ENCODE measurements at places on chromosomes 3 and 15. TPM values are rescaled to one million over a fixed set of nuclear protein-coding genes. Genes with fewer than 3 reads are reported as not detected.

DNA sequence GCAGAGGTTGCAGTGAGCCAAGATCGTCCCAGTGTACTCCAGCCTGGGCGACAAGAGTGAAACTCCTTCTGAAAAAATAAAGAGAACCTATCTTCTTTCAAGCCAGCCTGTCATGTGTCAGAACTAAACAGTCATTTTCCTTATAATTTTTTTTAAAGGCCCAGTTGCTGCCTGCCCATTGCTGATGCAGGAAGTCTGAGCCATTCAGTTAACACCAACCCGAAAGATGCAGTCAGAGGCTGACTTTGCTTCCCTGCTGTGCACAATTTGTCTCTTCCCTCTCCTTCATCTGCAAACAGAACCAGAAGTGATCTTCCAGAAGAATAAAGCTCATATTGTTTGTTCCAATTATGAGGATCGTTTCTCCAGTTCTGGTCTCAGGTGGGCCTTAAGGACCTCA, 220.6 kb downstream of the SLCO3A1 start:
- no peak overlapping the region for H3K27ac ChIP-seq
- no peaks in the 10 kb centered on the region for H3K27me3 ChIP-seq
- peaks cover 28% of the 10 kb centered on the region for H3K4me1 ChIP-seq
- H3K4me3 ChIP-seq: no peak overlapping the region

DNA sequence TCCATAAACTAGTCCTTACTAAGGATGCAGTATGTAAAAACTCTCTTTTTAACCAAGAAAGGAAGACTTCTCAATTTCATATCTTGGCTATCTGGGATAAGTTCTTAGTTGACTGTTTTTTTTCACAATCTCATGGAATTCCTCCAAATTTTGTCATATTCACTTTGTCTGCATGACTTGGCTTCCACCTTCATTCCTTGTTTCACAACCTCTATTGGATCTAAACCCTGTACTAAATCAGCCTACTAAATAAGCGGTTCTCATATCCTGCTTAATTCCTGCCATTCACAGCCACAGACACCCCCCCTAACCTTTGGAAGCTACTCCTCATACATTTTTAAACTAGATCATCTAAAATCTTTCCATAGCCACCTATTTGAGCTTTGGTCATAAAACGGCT, 370.6 kb upstream of the NAALADL2 start:
- H3K4me1 ChIP-seq: no peaks in the 10 kb centered on the region
- H3K27ac ChIP-seq: no peak overlapping the region
- H3K4me3 ChIP-seq: no peak overlapping the region
- DNase-seq: no peak

DNA sequence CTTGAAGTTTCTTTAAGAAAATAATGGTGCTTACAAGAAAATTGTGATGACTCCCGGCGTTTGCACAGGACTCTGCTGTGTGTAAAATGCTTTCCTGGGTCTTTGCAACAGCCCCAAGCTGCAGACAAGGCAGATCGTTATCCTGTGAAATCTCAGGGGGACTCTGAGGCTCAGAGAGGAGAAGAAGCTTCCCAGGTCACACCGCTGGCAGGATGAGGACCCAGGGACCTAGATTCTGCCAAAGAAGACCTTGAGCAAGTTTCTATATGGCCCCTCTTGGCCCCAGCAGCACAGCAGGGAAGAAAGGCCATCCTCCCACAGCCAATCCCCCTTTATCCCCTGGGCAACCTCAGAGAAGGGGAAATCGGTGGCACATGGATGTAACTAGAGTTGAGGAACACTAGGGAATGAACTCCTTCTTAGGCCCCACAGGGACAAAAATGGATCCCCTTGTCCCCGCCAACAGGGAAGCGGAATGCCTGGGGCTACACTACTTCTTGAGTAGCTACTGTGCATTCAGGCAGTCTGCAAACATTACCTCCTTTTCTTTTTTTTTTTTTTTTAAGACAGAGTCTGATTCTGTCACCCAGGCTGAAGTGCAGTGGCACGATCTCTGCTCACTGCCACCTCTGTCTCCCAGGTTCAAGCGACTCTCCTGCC, 72.8 kb downstream of the CPN2 start:
- no peaks in the 10 kb centered on the region for H3K36me3 ChIP-seq
- H3K4me3 ChIP-seq: no peak overlapping the region
- H3K4me1 ChIP-seq: no peaks in the 10 kb centered on the region
- peaks cover 5% of the 10 kb centered on the region for H3K27me3 ChIP-seq

THBS1 gene
- polyA plus RNA-seq: 117 TPM

DNA sequence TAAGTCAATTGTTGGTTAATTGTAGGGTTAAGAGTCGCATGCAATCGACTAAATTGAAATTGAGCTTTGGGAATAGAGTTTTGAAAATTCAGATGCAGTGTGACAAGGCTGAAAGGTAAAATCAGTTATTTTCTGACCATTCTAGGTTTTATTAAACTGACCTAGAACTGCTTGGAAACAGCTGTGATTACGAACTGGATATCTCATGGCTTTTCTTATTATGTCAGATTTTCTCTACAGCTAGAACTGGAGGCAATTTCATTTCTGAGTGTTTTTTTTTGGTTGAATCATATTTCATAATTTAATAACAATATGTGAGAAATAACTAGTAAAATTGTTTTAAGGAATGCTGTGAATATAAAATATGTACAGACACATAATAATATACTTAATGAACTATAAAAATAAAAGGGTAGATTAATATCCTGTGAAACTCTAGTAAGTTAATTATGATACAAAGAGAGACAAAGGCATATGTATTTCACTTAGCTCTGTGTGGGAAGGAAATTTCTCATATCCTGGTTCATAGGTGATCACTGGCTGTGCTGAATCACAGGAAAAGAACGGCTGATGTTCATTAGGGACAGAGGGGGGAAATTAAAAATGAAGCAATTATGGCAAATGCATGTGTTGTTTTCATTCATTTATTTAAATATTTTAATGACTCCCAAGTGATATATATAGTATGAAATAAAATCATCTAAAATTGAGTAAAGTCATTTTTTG, 403.2 kb downstream of the ZIC1 start:
- H3K36me3 ChIP-seq: no peaks in the 10 kb centered on the region
- H3K4me1 ChIP-seq: no peaks in the 10 kb centered on the region
- DNase-seq: no peak
- no peak overlapping the region for H3K27ac ChIP-seq

DNA sequence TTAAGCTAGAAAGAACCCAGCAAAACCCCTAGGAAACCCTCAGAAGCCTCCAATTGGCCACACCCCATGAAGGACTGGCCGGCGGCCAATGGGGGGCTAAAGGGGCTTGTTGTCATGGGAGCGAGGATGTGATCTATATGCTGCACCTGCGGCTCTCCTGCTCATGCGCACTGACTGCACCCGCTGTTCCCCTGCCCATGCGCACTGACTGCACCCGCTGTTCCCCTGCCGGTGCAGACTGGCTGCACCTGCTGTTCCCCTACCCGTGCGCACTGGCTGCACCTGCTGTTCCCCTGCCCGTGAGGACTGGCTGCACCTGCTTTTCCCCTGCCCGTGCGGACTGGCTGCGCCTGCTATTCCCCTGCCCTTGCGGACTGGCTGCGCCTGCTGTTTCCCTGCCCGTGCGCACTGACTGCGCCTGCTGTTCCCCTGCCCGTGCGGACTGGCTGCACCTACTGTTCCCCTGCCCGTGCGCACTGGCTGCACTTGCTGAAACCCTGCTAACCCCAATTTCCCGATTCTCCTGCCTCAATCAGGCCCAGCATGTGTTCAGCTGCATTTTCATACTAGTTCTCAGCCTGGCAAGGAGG, 16.8 kb upstream of the MCCC1 start:
- peaks cover 21% of the 10 kb centered on the region for H3K27me3 ChIP-seq
- H3K4me3 ChIP-seq: no peak overlapping the region
- H3K4me1 ChIP-seq: no peaks in the 10 kb centered on the region

GRCh38 chr3:14458434-14459275, 56.2 kb downstream of the SLC6A6 start:
- peaks cover 17% of the 10 kb centered on the region for H3K4me1 ChIP-seq
- peak overlapping the region; percentile 30 for H3K27ac ChIP-seq
- no peaks in the 10 kb centered on the region for H3K27me3 ChIP-seq
- no peak for DNase-seq
- no peak overlapping the region for H3K4me3 ChIP-seq

DNA sequence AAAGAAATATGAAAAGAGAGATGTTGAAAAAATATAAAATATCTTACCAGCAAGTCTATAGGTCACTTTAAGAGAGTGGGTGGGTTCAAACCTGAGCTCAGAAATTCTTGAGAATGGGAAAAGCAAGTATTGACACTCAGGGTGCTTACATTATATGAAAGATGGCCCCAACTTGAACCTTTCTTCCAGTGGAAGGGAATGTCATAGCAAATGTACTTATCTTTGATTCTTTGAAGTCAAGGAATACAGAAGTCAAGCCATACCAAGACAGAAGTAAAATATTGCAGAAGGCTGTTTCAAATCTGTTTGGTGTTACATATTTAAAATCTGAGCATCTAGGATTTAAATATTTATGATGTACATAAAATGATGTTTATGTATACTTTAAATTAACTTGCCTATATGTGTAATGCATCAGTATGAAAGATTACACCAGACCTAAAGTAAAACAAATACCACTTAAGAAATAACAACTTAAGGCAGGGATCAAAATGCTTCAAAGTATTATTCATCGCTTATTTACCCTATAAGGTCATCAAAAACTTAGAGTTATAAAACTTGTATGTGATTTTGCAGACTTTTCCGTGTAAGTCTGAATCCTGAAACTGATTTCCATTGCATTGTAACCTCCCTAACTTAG, 8.7 kb downstream of the MME start:
- H3K27me3 ChIP-seq: no peaks in the 10 kb centered on the region
- no peak overlapping the region for H3K4me3 ChIP-seq
- no peak overlapping the region for H3K27ac ChIP-seq
- no peak for DNase-seq
- no peaks in the 10 kb centered on the region for H3K4me1 ChIP-seq

DNA sequence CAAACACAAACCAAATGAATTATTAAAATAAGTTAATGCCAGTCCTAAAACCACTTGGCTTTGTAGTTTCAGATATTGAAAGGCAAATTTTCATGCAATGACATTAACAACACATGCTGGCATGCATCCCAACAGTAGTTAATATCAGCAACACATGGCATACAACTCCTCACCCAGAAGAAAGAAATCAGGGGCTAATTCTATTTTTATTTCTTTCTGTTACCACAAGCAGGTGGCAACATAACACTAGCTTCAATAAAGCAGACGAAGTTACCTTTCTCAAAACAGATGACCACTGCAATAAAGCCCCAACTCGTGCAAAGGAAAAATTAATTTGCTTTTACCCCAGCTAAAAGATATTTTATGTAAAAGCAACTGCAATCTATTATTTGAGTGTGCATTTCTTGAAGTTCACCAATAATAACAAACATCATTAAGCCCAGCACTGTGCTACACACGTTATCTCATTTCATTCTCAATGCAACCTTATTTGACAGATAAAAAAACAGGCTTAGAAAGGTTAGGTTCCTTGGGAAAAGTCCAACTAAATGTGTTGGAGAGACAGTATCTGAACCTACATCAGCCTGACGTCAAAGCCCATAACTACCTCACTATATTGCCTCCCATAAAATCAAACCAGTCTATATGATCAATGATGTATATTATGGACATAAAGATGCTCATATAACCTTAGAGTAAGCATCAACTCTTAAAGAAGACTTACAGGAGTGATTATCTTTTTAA, 2.8 kb downstream of the TOP2B start:
- DNase-seq: peak; percentile 37
- H3K27me3 ChIP-seq: no peaks in the 10 kb centered on the region
- peaks cover 11% of the 10 kb centered on the region for H3K36me3 ChIP-seq
- peaks cover 22% of the 10 kb centered on the region for H3K4me1 ChIP-seq
- H3K27ac ChIP-seq: no peak overlapping the region
- peak overlapping the region; percentile 96 for H3K4me3 ChIP-seq

GRCh38 chr3:76646921-76647562, 392.9 kb upstream of the ROBO2 start:
- no peaks in the 10 kb centered on the region for H3K4me1 ChIP-seq
- H3K27ac ChIP-seq: no peak overlapping the region
- no peak for DNase-seq
- H3K27me3 ChIP-seq: no peaks in the 10 kb centered on the region
- H3K4me3 ChIP-seq: no peak overlapping the region
- no peaks in the 10 kb centered on the region for H3K36me3 ChIP-seq

DNA sequence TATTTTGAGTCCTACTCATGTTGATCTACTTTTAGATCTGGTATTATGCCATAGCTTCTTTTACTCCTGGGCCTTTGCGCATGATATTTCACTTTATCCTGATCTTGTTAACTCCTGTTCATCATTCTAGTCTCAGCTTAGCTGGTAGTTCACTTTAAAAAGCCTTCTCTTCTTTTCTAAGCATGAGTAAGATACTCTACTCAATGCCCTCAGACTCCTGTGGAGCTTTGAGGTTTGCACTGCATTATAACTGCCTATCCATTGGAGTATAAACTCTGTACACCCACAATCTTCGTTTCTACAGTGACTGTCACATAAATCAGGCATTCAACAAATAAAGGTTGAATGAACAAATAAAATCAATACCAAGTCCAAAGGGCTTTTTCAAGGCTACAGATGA, 357.9 kb upstream of the KCNH8 start:
- no peak overlapping the region for H3K27ac ChIP-seq
- no peaks in the 10 kb centered on the region for H3K4me1 ChIP-seq
- no peaks in the 10 kb centered on the region for H3K27me3 ChIP-seq
- no peak overlapping the region for H3K4me3 ChIP-seq

DNA sequence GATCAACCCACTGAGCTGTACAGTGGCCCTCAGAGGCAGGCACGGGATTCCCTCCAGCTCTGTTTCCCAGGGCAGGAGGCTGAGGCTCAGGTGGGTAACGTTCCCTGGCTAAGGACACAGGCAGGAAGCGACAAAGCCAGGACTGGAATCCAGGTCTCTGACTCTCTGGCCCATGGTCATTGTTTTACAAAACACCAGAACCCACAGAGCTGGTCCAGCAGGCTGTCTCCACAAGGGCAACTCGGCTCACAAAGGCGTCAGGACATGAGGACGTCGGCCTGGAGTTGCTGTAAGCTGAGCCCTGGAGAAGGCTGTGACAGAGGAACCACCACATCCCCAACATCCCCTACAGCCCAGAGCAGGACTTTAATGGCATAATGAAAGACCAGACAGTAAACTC, 30.7 kb downstream of the NUP210 start:
- no peak for DNase-seq
- H3K27me3 ChIP-seq: no peaks in the 10 kb centered on the region
- no peaks in the 10 kb centered on the region for H3K36me3 ChIP-seq

DNA sequence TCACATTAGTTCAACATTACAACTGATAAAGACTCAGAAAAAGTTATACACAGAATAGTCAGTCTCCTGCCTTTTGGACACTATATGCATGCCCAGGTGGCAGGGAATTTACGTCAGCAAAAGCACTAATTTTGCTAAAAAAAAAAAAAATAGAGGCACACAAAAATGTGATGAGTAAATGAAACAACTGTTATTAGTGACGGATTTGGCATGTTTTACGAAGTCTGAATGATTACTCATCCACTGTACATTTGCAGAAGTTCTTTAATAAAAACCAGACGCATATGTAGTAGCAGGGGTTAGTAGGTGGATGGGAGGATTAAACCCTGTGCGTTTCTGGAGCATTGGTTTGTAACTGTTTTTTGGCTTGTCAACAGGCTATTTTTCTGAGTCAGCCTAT, 99.0 kb downstream of the MITF start:
- no peak overlapping the region for H3K4me3 ChIP-seq
- H3K4me1 ChIP-seq: peaks cover 11% of the 10 kb centered on the region
- H3K36me3 ChIP-seq: peaks cover 6% of the 10 kb centered on the region
- H3K27ac ChIP-seq: peak overlapping the region; percentile 72
